CD4-positive, alpha-beta T cell treated with Interleukin-6 at 100 ng/mL for 8 hours (primary cell): ENCODE measurements at places on chromosomes 5 and 9.

DNA sequence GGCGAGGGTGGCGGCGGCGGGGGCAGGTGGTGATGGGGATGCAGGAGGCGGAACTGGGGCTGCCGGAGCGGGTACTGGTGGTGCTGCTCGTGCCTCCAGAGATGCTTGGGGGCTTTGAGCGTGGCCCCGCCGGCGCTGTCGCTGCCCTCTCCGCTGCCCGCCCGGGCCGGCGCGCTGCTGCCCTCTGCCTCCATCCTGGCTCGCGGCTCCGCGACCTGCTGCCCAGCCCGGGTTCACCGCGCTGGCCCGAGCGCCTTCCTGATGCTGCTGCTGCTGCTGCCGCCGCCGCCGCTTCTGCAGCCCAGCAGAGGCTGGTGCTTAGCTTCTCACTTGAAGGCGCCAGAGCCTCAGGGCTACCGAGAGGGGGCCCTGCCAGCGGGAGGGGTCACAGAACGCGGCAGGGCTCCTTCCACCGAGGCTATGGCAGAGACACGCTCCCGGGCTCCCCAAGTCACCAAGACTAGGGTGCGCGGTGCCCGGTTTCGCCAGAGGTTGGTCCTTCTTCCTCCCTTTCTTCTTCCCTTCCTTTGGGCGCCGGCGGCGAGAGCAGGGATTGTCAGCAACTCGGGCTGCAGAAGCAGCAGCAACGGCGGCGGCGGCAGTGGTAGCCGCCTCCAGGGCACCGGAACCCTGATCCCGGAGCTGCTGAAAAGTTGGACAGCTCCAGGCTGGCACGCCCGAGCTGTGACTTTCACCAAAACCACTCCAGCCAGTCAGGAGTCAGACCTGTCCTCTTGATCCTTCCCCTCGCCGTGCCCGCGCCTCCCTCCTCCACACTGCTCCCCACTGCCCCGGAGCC, at the start of gene PDE4D:
PDE4D (minus strand) TSS at position 298 of the 799 bp plus-strand sequence.
- no peak for DNase-seq

DNA sequence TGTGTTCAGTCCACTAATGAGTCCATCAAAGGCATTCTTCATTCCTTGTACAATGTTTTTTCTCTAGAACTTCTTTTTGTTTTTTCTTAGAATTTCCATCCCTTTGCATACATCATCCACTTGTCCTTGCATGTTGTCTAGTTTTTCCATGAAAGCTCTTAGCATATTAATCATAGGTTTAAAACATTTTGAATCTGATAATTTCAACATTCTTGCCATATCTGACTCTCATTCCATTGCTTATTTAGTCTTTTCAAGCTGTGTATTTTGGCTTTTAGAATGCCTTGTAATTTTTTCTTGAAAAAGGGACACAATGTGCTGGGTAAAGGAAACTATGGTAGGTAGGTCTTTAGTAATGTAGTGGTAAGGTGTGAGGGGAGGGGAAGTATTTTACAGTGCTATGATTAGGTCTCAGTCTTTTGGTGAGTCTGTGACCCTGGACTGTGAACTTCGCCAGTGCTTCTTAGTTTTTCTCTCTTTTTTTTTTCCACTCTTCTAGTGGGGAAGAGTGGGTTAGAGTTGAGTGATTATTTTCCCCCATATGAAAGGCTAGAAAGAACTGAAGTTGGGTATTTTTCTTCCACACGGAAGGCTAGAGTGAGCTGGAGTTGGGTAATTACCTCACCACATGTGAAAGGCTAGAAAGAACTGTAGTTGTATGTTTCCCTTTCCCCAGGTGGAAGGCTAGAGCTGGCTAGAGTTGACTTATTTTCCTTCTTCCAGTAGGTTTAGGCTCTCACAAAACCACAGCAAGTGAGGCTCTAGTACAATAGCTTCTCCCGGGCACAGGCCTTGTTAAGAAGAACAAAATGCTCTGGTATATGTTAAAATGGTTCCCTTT, 172.1 kb downstream of the SNX18 start:
- no peak for DNase-seq

DNA sequence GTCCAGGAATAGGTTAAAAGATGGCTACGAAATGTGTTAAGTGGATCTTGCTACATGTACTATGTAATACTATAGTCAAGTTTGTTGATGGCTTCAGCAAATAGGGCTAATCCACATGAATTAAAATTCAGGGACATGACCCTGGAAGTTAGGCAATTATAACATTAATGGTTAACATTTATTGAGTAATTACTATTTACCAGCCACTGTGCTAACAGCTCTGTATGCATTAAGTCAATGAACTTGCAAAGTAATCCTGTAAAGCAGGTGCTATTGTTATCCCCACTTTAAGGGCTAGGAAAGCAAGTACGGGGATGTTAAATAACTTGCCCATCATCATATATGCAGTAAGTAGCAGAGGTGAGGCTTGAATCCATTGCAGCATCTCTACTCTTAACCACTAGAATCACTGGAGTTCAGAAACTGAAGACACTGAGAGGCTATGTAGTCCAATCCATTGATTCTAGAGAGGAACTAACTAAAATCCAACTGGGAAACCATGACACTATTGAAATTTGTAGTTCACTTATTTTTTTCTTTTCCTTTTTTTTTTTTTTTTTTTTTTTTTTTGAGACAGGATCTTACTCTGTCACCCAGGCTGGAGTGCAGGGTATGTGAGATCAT, 77.5 kb upstream of the SPINK5 start:
- no peak for DNase-seq

DNA sequence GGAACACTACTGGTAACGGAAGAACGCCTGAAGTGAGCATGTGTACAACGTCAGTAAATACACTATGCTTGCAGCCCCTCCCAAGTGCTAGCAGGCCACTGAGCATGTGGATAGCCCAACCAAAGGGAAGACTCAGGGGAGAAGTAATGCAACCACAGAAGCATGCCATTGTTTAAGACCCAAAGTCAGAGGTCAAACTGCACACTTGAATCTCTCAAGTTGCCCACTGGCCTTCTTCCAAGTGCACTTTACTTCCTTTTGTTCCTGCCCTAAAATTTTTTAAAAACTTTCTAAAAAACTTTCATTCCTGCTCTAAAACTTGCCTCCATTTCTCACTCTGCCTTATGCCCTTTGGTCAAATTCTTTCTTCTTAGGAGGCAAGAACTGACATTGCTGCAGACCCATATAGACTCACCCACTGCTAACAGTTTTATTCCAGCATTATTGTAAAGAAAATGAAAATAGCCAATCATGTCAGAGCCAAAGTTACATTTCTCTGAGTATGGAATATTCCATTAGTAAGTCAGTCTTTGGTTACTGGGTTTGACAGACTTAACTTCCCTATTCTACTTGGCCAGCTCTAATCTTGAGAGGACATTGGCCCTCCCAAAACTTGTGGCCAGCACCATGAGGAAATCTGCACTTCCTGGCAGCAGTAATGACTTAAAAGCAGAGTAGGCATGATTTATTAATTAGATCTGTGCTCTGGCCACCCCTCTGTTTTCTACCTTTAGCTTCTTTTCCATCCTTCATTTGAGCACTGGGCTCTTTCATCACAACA, 76.9 kb downstream of the TSSK1B start:
- no peak for DNase-seq

GRCh38 chr9:93902780-93903655, 52.1 kb downstream of the BARX1 start:
- DNase-seq: no peak

DNA sequence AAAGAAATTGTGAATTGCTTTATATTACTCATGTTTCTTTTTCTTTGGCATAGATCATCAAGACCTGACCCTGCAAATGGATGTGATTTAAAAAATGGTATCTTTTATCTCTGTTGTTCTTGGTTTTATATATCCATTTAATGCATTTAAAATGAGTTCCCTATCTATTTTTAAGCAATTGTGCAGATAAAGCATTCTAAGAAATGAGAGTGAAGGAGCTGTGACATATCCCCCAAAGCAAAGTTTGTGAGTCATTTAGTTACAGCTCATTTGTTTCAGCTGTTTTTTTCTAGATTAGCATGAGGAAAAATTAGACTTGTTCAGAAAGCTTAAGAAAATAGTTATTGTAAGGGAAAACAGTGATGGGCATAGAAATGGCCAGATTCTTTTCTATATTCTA, 7.6 kb upstream of the ELOVL7 start:
- DNase-seq: no peak

- DNase-seq: no peak
Observed at GRCh38 chr5:168239325-168239724, 52.1 kb upstream of the WWC1 start.

DNA sequence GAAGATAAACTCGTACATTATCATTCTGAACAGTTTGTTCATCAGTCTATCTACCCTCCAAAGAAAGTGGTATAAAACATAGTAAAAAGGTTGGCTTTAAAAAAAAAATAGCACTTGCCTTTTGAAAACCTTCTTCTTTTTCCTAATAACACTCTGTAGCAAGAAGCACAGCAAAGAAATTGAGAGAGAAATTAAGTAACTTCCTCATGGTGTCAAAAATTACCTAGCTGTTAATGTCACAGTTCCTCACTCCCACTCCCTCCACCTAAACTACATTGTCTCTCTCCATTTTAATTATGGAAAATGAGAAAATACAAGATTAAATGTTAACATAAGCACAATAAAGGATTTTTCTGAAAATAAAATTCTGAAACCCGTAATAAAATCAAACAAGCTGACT, 72.2 kb downstream of the CERT1 start:
- no peak for DNase-seq

- no peak for DNase-seq
Observed at GRCh38 chr9:108599571-108599970, 256.2 kb downstream of the ACTL7B start.

- no peak for DNase-seq
Observed at GRCh38 chr5:145668714-145669113, 166.4 kb downstream of the PRELID2 start.

- DNase-seq: no peak
Observed at GRCh38 chr5:160675988-160676387, 176.0 kb downstream of the ATP10B start.
